HAP-1 (cell line): ENCODE measurements at places on chromosomes 2 and 18.

DNA sequence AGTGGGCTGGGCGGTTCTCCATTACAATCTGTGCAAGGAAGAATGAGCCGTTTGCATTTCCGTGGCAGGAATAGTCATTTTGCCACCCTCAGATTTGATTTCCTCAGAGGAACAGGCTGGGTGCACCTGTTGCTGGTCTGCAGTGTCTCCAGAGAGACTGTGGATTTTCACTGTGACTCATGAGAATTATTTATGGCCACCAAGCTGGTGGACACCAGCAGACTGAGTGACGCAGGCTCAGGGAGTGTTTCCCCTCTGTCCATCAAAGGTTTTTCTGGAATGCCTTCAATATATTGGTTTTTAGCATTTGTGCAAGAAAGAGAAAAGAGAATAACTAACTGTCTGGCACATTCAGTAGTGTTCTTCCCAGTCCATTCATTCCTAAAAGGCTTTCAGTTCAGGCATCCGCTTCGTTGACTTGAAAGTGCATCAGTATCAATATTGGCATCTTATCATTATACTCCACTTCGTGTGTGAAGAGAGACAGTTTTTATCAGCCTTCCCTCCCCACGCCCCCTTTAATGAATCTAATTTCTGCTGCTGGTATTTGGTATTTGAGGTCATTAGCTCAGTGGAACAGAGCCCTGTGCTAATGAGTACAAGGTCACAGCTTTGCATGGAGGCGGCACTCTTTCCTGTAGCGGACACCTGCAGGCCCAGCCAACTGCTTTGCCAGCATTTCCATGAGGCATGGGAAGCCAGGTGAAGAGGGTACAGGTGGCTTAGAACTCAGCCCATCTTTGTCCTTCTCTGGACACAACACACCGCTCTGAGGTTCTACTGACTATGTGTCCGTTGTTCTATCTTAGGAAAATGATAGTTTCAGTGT is 39.9 kb downstream of the PRKCE start:
- DNase-seq, result no peak

DNA sequence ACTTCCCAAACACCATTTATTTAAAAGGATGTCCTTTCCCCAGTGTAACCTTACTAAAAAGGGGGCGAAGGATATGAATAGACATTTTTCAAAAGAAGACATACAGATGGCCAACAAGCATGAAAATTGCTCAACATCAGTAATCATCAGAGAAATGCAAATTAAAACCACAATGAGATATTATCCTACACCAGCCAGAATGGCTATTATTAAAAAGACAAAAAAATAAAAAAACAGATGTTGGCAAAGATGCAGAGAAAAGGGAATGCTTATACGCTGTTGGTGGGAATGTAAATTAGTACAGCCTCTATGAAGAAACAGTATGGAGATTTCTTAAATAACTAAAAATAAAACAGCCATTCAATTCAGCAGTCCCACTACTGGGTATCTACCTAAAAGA is 142.3 kb upstream of the NT5C1B start:
- DNase-seq, result no peak

DNA sequence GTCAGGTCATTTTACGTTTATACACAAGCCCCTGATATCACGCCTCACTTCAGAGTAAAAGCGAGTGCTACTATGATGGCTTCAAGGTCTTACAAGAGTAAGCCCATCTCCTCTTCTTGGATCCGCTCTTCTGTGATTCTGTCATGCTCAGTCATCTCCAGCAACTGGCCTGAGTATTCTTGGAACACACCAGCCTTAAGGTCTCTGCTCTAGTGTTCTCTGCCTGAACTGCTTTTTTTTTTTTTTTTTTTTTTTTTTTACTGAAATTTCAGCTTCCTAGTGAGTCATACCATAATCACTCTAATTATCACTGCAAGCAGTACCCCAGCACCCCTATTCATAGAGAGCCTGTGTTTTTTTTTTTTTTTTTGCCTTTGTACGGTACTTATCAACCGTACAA is 1228.9 kb downstream of the CNTNAP5 start:
- no peak for DNase-seq

GRCh38 chr18:5628512-5629255 is 84.9 kb upstream of the EPB41L3 start:
- DNase-seq, result peak; percentile 3

DNA sequence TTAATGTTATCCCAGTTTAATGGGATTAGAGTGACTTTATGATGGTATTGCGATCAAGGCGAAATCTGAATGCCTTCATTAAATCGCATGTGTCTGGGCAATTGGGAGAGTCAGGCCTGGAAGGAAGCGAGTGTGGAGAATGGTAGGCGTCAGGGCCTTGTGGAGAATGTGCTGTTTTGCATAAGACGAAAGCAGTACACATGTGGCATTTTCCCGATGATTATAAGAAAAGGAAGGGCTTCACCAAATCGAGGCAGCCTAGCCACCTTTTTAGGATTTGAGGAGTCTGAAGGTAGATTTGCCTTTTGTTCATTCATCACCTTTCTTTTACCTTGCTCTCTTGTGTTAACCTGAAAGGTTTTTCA is 1.0 kb downstream of the ZNF532 start:
- no peak for DNase-seq

DNA sequence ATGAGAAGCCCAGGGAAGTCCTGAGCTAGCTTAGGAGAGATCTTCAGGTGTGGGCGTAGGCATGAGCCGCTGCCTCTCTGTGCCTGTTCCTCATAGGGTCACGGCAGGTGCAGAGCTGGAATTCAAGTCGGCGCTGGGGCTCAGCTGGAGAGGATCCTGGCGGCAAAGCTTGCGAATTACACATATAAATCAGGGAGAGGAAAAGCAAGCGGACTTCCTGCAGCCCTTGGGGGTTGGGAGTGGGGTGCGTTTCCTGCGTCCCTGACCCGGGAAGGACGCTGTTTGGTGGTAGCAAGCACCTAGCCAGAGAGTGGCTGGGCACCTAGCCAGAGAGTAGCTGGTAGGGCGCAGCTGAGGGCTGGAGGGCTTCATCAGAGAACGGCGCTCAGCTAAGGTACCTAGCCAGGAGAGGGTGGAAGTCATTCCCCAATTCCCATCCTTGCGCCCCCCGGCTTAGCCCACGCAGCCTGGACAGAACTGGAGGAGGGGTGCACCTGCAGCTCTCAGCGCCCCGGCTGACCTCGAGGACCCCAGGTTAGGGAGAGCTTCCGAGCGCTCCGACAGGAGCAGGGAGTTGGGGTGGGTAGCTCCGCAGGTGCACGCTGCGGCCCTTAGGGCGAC is 459 bp upstream of the EFR3B start:
- peak; percentile 79 for DNase-seq

DNA sequence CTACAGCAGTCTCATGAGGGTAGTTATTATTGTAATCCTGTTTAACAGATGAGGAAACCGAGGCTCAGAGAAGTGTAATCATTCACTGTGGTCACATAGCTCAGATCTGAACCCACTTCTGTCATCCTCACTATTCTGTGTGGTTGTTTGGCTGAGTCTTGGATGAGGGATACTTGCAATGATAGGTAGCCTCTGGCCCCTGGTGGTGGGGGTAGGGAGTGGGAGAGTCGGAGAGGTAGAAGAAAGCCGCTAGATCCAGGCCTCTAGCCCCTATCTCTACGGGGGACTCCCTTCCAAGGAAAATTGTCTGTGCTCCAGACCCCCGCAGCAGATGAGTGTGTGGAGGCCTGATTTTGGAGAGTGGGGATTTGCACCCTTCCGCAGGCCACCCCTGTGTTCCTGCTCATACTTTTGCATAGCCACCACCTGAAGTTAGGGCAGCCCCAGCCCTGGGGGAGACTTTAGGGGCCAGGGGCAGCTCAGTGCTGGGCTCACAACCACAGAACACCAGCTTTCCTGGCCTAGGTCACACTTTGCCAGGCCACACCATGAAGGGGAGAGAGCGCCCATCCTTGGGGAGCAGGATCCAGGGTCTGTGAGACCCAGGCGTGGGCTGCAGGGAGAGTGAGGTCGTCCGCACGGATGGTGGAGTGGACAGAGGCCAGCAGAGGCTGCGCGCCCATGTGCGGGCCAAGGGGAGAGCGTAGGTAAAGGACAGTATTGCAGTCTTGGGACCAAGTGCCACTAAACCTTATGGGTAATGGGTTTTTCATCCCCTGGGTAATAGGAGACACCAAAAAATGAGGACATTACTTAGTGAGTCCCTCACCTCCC is 148.2 kb downstream of the GLI2 start:
- DNase-seq, result no peak

DNA sequence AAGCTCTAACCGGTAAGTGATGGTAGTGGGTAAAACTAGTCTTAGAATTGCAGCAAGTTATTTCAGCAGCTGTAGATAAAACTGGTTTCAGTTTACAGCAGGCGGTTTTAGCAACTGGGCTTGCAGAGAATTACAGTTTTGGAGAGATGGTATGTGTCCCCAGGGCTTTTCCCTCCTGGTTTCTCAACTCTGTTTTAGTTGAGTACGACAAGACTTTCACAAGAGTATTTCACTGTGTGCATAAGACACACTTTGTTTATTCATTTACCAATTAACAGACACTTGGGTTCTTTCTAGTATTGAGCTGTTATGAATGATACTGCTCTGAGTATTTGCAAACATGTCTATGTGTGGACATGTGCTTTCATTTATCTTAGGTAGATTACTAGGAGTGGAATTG is 65.6 kb upstream of the RFX8 start:
- DNase-seq, result no peak

DNA sequence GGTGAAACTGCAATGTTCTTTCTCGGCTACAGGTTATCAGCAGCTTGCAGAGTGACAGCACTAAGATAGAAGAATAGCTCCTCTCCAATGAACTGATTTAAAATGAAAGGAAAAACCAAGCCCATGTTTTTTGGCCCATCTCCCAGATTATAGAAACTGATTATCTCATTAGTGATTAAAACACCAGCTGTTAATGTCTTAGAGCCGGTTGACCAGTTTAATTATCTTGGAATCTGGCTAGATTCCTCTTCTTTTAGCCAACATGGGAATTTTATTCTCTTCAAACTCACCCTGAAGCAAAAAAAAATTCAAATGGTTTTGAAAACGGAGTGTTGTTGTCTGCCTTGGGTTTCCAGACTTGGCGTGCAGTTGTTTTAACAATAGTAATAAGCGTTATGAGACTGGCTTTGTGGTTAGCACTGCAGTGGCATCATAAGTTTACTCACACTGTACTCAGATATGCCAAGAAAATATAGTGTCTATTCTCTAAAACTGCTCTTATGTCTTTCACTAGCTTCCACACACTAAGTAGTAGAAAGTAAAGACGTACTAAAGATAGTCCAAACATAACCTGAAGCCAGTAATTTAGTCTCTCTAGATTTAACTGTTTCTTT is 665.3 kb downstream of the STK39 start:
- no peak for DNase-seq

GRCh38 chr2:2170861-2171260 is 160.2 kb downstream of the MYT1L start:
- no peak for DNase-seq

DNA sequence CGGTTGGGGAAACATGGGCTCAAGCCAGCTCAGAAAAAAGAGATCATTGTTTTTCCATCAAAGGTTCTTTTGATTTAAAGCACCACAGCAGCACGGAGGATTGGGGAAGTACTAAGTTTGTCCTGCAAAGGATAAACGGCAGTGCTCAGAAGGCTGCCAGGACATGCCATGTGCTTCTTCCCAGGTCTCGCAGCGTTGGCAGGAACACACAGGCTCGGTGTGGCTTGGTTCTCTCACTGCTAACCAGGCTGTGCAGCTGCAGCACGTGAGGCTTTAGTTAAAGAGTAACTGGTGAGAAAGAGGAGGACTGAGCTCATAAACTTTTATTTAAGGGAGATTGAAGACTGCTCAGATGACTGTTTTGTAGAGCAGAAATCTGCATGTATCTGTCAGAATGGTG is 264.3 kb downstream of the TSN start:
- no peak for DNase-seq

DNA sequence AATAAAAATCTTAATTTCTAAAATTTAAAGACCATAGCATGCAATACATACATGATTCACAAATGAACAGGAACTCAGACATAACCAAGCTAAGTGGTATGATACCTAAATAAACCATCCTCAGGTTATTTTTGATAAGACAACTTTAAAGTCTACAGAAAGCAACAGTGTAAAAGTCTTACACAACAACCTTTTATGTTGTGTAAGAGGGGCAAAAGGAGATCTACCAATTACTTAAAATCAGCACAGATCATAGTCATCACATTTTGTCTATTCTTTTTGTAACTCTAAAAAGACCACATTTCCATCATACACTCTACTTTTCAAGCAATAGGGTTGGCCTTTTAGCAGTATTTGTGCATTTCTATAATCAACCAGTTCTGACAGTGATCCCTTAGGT is 16.3 kb downstream of the SP3 start:
- no peak for DNase-seq

- DNase-seq, result no peak
Observed at GRCh38 chr2:241811952-241812729, 3.1 kb downstream of the NEU4 start.

- no peak for DNase-seq
Observed at GRCh38 chr2:65483763-65484162, 51.4 kb upstream of the SPRED2 start.

DNA sequence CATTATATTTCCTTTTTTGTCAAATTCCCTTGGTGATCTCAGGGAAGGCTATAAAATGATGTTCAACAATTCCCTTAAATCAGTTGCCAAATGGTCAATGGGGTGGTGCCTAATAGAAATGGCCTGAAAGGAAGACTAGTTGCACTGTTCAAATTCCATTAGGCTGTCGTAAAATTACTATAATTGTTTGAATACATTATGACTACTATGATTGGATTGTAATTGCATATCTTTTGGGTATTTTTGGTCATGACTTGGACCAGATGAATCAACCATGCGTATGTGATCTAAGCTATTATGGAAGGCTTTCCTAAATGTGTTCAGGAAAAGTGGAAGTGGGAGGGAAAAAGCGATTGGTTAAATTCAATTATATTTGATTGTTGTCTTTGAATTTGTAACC is 41.3 kb upstream of the KCNE4 start:
- no peak for DNase-seq

DNA sequence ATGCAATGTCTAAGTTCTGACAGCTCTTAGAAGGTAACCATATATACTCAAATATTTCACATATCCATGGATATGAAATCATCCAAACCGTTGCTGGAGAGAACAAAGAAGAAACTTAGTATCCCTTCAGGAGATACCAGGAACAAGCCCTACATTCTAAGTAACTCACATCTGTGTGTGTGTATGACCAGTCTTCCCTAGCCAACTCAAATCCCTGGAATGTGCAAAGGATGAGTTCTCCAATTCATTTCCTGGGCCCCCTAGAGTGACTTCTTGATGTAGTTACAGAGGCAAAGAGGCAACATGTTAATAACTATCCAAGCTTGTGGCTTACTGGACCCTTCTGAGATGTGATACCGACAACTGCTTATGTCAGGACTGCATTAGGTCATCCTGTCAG is 20.1 kb downstream of the TPGS2 start:
- DNase-seq, result no peak

GRCh38 chr2:156837635-156838370 is 401.6 kb downstream of the GPD2 start:
- DNase-seq, result no peak

DNA sequence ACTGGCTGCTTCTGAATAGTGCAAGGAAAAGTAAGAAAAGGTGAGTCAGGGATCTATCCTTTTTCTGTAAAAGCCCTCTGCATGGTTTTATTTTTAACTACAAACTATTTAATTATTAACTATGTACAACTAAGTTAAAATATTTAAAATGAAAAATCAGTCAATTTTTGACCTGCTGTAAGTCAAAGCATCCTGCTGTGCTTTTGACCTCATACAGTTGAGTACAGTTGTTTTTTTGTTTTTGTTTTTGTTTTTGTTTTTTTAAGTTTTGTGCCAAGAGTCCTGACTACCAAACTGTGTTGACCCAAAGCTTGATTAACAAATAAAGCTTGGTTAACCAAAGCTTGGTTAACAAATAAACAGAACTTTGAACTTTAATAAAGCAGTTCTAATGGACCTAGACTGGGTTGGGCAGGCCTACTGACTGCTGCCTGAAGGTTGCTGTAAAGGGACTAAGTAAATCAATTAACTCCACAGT is at the start of gene ACMSD:
Gene ACMSD, plus strand, starts transcription at position 474 of the 478 bp plus-strand sequence. CDS start 67 bp downstream, outside the sequence.
- no peak for DNase-seq
